ENCODE measurements at places on chromosomes 1 and 21.

- DNase-seq: no peak
Observed at GRCh38 chr1:167345386-167345733, 124.7 kb downstream of the POU2F1 start.

- DNase-seq: no peak
Observed at GRCh38 chr1:175678471-175678870, 64.9 kb downstream of the TNR start.

GRCh38 chr1:109490029-109490933 lies 3.6 kb upstream of the CYB561D1 start:
- DNase-seq: peak; percentile 74

- no peak for DNase-seq
Observed at GRCh38 chr1:245873883-245874671, 633.0 kb downstream of the SMYD3 start.

GRCh38 chr1:243598433-243598832 lies 251.6 kb downstream of the AKT3 start:
- no peak for DNase-seq

GRCh38 chr1:29747196-29747595 lies 510.9 kb downstream of the PTPRU start:
- DNase-seq: no peak

DNA sequence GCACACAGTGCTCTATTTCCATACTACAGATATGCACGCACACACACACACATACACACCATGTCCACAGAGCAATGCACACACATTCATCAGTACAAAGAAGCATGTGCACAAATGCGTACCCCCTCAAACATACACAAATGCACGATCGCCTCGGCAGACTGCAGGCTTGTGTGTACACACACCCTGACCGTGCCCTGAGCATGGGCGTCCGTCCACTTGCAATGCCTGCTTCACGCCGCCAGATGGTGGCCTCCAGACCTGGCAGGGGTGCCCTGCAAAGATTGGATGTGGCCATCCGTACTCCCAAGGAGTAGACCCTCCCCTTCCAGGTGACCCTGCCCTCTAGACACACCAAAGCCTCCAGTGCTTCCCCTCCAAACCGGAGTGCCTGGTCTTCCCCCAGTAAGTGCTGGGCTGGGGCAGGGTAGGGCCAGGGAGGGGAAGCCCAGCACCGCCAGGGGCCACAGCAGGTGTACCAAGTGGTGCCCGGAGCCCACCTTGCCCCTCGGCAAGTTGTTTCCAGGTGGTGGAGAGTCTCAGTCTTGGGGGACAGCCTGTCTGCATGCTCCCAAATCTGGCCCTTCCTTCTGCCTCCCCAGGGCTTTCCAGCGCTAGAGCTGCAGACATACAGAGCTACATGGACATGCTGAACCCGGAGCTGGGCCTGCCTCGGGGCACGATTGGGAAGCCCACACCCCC lies 20.6 kb downstream of the ESPN start:
- peak; percentile 40 for DNase-seq

- DNase-seq: no peak
Observed at GRCh38 chr21:42423197-42423675, 19.5 kb downstream of the UBASH3A start.

DNA sequence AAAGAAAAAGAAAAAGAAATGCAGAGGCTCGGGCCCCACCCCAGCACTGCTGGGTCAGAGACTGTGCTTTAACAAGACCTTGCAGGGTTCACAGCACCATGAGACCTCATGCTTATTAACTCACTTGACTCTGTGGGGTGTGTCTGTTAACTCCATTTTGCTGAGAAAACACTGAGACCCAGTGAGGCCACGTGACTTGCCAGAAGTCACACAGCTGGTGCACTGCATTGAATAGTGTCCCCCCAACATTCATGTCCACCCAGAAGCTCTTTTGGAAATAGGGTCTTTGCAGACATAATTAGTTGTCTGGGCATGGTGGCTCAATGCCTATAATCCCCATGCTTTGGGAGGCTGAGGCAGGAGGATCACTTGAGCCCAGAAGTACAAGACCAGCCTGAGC lies 39.7 kb downstream of the CHD5 start:
- DNase-seq: no peak

GRCh38 chr1:41919764-41920397 lies 1.2 kb upstream of the HIVEP3 start:
- peak; percentile 19 for DNase-seq

DNA sequence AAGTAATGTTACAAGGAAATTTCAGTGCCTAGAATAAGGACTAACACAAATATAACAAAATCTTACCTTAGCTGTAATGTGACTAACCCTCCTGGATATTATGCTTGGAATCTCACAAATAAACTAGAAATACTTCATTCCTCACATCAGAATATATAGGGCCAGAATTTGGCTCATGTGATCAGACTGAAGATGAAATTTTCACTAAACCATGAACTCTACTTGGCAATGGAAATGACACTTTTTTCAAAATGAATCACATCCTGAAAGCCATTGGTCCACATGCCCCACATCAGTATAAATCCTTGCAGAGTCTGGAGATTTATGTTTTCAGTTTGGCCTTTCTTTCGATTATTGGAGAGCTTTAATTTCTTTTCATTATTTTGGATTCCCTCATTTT lies 227.8 kb downstream of the NRIP1 start:
- no peak for DNase-seq

GRCh38 chr1:118132000-118132399 lies 53.0 kb downstream of the SPAG17 start:
- no peak for DNase-seq

Data from heart right ventricle (tissue), 16 donors.